Kidney glomerular epithelial cell (primary cell): ENCODE measurements at places on chromosomes 7 and 10.

- DNase-seq: no peak
These were observed 31.6 kb downstream of the ADRA2A start for GRCh38 chr10:111108441-111108840.

- peak; percentile 51 for DNase-seq
These were observed 245.0 kb upstream of the SORCS1 start for GRCh38 chr10:107409522-107409921.

GRCh38 chr10:14322526-14323188, 8.1 kb downstream of the FRMD4A start:
- DNase-seq: no peak

DNA sequence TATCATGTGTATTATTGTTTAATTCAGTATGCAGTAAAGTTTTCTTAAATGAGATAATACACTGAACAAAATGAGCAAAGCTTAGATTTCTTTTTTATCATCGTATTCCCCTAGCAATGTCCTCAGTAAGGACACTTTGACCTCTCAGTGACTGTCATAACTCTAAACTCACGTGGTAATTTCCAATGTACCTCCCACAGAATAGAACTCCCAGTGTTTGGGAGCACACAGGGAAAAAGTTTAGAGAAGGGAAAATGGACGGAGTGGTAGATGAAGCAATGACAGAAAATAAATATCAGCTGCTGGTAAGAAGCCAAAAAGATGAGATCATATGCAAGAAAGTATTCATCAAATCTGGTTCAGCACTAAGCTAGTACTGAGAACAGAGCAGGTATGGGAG, 758.6 kb upstream of the KCND2 start:
- peak; percentile 0 for DNase-seq

DNA sequence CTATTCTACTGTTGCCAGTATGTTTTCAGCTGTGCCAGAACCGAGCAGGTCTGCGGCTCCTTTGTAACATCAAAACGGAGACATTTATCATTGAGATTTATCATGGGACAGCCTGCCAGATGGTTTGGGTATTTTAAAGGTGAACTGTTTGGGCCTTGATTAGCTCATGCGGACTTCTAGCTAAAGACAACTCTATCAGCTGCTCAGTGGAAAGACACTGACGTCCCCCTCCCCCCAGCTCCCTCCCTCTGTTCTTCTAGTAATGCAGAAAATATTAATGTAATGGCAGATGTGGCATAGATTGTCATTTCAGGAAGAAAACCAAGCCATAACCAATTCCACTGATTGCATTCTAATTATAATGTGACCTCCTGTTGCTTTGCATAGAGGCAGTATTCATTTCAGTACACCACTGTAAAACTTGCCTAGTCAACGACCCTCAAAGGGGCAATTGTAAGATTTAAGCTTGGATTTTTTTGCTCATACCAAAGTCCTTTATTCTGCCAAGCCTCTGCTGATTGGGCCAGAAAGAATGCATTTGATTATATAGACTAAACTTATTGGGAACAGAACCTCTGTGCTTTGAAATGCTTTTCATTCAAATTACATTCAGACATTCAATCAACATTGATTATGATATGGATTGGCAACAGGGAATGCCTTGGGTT, 966.8 kb downstream of the LRMDA start:
- no peak for DNase-seq

DNA sequence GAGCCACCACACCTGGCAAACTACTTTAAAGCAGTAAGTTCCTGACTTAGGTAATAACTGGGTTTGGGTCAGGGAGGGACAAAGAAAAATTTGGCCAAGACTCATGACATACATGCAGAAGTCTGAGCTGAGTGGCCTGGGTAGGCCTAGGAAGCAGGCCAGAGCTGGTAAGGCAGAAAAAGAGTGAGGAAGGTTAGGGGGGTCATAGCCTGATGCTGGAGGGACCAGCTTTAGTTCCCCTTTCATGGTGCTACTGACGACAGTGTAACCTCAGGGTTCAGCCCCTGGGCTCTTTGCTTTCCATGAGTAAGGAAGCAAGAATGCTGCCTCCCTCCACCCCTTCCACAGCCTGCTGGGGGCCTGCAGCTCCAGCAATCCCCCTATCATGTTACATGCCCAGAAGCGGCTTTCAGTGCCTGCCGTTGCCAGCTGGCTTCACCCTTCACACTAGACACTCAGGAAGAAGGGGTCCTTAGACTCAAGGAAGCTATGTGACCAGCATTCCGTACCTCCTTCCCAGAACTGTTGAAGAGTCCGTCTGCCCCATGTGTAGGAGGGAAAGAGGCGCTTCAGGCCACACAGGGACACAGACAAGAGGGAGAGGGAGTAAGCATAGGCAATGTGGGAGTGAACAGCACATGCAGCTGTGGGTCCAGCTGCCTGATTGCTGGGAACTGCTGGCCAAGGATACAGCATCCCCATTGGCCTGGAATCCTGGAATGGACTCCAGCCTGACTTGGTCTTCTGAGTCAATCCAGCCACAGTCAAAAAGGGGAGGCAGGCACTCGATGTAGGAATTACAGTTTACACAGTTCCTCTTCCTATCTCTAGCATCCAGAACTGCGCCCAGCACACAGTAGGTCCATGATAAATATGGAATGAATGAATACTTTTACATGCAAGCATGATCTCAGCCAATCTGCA, 4.1 kb upstream of the PLAU start:
- DNase-seq: peak; percentile 89

- no peak for DNase-seq
These were observed 193.8 kb downstream of the EBF3 start for GRCh38 chr10:129770286-129770685.

DNA sequence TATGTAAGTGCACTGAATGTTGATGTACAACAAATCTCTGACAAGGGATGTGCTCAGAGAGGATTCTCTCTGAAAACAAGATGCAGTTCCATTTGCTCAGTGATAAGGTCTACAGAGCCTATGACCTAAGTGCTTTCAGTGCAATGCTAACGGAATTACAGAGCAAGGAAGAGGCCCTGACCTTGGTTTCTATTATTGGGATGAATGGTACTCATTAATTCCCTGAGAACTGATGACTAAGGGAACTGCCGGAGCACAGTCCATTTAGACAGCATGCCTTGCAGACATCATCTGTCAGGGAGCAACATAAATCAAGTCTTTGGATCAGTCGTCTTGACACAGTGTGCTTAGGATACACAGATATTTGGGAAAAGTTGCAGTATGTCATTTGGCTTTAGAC, 340.8 kb downstream of the PHTF2 start:
- DNase-seq: peak; percentile 77

- DNase-seq: no peak
These were observed 111.1 kb downstream of the MDFIC start for GRCh38 chr7:115032715-115033703.

DNA sequence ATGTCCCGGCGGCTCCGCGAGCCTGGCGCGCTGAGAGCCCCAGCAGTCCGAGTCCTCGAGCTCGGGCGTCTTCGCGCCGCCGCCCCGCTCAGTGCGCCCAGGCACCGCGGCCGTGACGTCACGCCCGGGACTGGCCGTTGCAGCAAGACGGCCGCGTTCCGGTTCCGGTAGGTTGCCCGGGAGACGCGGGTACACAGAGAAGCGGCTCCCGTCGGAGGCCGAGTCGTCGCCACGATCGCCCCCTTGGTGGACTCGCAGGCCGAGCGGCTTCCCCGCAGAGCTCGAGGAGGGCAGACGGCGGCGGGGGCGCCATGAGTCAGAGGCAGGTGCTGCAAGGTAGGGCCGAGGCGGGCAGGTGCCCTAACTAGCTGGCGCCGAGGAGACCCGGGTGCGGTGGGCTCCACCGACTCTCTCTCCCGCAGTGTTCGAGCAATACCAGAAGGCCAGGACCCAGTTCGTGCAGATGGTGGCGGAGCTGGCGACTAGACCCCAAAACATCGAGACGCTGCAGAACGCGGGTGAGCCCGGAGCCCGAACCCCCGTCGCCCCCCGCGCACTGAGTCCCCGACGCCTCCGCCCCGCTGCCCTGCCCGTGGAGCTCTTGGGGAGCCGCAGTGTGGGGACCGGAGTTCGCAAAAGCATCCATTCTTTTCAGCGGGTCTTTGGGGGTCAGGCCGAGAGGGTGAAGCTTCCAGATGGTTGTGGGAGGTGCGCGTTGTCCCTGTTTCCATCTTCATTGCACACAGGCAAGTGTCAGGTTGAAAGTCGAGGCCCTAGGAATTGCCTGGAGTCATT, at the start of gene SPAG6:
Gene SPAG6 (plus strand): TSS at position 196 of the 795 bp plus-strand sequence. CDS start 116 bp downstream, at position 312.
- no peak for DNase-seq

DNA sequence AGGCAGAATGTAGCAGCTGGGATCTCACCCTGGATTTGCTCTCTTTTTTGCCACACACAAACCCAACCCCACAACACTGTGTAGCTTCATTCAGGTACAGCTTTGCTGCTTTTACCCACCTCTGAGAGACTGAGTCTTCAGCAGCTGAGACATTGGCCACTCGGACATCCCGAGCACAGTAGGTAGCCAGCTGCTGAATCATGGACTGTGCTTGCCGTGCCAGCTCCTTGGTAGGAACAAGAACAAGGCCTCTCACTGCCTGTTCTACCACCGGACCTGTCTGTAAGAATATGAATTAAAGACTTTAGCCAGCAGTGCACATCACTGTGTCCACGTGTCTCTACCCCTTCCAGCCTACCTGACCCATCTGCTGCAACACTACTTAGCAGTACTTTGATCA, 937 bp downstream of the DDX56 start:
- no peak for DNase-seq

- DNase-seq: no peak
These were observed 37.0 kb downstream of the HTR5A start for GRCh38 chr7:155107126-155107525.

GRCh38 chr7:641966-642365, 84.5 kb upstream of the DNAAF5 start:
- DNase-seq: no peak
